ENCODE measurements at places on chromosomes 6 and 20.

- DNase-seq: no peak
Observed at GRCh38 chr6:7703148-7703680, 22.7 kb upstream of the BMP6 start.

DNA sequence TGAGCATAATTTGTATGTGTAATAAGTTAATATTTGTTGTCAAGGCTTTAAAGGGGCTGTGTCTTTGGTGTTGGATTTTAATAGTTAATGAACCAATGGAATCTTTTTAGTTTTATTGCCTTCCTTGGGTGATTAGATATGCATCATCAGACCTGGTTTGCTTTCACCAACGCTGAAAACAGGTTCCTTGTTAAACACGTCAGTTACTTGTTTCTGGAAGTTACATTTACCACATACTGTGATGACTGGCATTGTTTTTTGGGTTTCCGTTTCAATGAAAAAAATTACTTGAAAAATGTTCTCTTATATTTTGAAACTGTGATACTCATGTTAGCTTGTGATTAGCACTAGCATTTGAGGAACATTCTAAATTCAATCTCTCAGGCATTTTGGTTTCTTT, 58.6 kb upstream of the RNF144B start:
- no peak for DNase-seq

GRCh38 chr6:70131528-70131927, 171.4 kb downstream of the COL9A1 start:
- DNase-seq: no peak

DNA sequence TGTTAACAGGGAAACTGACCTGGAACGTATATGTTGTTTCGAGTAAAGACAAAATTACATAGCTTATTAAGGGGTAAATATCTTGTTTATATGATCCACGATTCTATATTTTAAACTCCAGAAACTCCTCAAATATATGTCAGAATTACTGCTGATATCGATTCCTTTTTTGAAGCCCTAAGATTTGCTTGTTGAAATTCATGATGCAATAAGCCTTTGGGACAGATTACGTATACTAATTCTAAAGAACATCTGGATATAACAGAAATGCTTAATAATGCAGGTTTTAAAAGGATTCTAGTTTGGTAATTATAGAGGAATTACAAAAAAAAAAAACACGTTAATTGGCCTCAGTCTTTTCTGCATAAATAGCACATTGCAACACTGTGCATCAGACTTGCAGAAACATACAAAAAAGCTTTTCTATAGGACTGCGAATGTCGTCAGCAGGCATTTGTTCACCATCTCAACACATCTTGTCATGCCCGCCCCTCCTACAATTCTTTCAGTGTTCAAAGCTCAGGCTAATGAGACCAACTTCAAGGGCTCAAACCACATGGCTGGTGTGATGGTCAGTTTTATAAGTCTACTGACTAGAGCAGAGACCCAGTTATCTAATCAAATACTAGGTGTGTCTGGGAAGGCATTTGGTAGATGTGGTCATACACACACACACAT, 74.9 kb downstream of the AGPAT4 start:
- no peak for DNase-seq

- no peak for DNase-seq
Observed at GRCh38 chr6:156507656-156508055, 269.5 kb upstream of the ARID1B start.

DNA sequence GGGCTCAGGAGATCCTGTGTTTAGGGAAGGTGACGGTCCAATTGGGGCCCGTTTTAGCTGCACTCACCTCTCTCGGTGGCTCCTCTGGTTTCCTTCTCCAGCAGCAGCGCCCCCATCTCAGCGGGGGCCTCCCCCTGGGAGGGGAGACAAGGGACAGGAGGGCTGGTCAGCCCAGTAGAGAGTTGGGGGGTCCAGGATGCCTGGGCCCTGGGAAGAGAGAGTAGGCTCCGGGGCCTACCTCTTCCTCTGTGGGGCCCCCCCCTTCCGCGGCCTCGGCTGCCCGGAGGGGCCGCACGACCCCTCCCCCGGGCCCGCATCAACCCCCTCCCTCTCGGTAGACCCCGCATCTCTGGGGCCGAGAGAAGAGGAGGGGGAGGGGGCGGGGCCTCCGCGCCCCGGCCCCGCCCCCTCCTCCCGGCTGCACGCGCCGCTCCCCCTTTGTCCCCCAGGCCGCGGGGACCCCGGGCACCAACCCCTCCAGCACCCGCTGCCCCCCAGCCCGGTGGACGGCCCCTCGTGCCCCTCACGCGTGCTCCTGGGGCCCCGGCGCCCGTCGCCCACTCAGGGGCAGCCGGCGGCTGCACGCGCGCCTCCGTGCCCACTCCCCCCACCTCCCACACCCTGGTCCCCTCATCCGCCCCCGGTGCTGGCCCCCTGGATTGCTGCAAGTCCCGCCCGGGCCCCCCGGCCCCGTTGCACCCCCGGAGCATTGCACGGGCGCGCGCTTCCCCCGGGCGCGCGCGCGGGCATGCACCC, 464 bp downstream of the EHMT2 start:
- DNase-seq: no peak

DNA sequence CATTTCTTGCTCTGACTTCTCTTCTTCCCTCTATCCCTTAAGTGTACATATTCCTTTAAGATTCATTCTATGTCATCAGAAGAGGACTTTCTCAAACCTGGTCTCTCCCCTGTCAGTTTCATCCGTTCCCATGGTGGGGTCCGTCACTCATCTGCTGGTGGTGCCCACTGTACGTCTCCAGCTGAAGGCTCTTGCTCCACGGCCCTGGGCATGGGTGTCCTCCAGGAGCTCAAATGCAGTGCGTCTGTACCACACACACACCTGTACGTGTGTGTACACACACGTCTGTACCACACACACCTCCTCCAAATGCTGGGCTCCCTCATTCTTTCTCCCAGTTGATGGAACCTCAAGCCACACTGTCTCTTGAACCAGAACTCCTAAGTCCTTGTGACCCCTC, 85.6 kb downstream of the CAP2 start:
- no peak for DNase-seq

GRCh38 chr20:12410783-12411182, 493.1 kb downstream of the BTBD3 start:
- no peak for DNase-seq

DNA sequence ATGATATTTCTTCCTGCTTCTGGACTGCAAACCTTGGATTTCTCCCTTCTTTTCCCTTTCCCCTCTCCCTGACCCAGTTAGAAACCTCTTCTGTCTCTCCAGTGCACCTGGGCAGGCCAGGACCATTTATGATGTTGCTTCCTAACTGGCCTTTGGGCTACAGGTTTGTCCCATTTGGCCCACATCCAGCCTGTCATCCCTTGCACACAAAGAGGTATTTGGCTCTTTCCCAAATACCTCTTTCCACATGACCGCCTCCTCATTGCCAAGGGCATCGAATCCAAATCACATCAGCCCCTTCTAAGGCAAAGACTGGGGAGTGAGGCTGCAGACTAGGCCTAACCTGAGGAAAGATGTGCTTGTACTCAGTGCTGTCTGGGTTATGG, 13.6 kb downstream of the FGD2 start:
- DNase-seq: peak; percentile 22

- no peak for DNase-seq
Observed at GRCh38 chr6:16031278-16031981, 97.5 kb upstream of the MYLIP start.

DNA sequence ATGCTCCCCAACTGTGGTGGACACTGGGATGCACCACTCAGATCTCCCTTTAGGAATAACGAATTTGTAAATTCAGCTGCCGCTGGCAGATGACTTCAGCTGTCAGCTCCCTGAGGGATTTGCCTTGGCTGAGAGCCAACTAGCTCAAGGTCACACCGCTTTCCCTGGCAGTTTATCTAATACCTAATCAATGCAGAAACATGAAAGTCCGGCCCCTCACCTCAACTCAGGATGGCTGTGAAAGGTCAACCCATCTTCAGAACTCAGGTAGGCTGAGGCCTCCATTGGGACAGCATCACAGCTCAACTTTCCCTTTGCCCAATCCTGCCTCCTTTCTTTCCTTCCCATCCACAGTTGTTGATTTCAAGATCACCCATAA, 22.8 kb upstream of the SCGN start:
- DNase-seq: no peak

- no peak for DNase-seq
Observed at GRCh38 chr6:36323062-36323461, 13.6 kb downstream of the BNIP5 start.

DNA sequence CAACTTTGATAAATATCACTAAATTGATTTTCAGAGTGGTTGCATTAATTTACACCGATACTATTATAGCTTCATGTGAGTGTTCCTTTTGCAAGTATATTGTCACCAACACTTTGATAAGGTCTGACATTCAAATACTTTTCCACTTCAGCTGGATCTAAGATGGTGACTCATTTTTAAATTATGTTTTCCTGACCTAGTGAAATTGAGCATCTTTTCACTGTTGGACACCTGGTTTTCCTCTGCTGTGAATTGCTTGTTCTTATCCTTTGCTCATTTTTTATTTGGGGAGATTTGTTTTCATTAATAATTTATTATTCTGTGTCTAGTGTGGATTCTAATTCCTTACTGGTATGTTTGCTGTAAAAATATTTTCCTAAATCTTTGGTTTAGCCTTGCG, 85.2 kb upstream of the PRDM1 start:
- no peak for DNase-seq

DNA sequence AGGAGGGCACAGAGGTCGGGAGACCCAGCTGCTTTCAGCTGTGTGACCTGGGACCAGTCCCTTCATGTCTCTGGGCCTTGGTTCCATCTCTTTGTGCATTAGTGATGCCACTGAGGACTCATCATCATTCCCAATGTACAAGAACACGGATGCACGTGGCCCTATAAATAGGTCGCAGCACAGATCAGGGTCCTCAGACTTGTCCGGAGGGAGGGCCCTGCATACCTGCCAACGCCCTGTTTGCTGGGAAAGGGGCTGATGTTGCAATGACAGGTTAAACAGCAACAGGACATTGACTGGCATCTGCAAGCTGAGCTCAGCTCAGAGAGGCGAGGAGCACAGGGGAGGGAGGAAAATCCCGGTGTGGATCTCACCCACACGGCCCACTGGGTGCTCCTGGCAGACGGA, 21.8 kb downstream of the TGM2 start:
- peak; percentile 38 for DNase-seq

- peak; percentile 47 for DNase-seq
Observed at GRCh38 chr20:61387204-61387953, 135.3 kb downstream of the CDH4 start.

DNA sequence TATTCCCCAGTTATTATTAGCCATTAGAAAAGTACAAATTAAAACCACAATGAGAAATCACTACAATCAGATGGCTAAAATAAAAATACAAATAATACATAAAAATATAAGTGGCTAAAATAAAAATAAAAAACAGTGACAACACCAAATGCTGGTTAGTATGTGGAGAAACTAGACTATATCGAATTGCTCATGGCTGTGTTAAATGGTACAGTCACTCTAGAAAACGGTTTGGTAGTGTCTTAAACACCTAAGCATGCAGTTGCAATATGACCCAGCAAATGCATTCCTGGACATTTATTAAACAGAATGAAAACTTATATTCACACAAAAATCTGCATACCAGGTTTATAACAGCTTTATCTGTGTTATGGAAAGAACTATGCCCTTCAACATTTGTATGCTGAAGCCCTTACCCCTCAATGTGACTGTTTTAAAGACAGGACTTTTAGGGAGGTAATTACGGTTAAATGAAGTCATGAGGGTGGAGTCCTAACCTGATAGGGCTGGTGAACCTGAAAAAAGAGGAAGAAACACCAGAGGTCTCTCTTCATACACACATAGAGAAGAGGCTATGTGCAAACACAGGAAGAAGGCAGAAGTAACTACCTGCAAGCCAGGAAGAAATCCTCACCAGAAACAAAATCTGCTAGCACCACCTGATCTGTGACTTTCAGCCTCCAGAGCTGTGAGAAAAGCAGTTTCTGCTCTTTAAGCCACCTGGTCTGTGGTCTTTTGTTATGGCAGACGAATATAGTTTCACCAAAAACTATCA, 84.9 kb downstream of the ASCC3 start:
- no peak for DNase-seq

- no peak for DNase-seq
Observed at GRCh38 chr20:9093218-9093957, 24.5 kb downstream of the PLCB4 start.
